ENCODE measurements at places on chromosomes 12 and 14.

- no peak for DNase-seq
These were observed 8.6 kb downstream of the GLIPR1 start for GRCh38 chr12:75489187-75489586.

- no peak for DNase-seq
These were observed 14.2 kb downstream of the ATXN2 start for GRCh38 chr12:111584959-111585358.

GRCh38 chr12:69366796-69367195 lies 7.3 kb downstream of the YEATS4 start:
- no peak for DNase-seq

DNA sequence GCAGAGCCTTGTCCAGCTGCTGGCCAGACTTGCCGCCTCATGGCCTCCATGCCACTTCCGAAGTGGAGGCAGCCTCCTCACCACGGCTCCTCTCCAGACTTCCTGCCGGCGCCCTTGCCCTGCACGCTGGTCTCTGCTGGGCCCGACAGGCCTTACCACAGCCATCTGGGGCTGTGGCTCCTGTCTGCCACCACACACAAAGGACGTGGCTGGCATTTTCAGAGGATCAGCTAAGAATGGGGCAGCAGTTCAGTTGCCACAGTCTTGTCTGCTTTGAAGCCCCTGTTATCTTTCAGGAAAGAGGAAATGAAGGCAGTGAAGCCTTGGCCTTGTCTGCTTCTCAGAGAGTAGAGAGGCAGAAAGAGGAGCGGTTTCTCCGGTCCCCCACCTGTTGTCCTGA lies 178.0 kb upstream of the FKBP4 start:
- no peak for DNase-seq

GRCh38 chr14:90781876-90782275 lies 34.4 kb downstream of the TTC7B start:
- no peak for DNase-seq

GRCh38 chr12:109255377-109255776 lies 53.7 kb downstream of the FOXN4 start:
- no peak for DNase-seq
